ENCODE measurements at places on chromosomes 7 and 10.

DNA sequence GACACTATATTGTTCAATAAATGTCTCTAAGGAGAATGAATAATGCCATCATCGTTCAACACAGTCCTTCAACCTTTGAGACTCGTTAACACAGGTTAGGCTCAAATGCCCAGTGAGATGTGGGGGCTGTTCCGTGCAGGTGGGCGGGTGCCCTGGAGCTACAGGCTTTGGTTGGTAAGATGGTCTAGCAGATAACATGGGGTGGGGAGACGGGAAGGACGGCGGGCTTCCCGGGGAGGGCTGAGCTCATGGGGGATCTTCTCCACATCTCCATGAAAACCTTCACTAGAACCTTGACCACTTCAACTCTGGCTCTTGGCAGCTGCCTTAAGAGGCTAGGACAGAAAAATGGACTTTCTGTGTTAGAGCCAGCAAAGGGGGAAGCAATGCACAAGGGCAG, 134.1 kb upstream of the TCERG1L start:
- no peak for DNase-seq

GRCh38 chr7:33854801-33855350, 50.5 kb upstream of the BMPER start:
- DNase-seq = peak; percentile 85

GRCh38 chr10:83983578-83984255, 155.6 kb upstream of the GHITM start:
- DNase-seq = no peak

GRCh38 chr10:89224739-89225443, 17.8 kb upstream of the CH25H start:
- no peak for DNase-seq

DNA sequence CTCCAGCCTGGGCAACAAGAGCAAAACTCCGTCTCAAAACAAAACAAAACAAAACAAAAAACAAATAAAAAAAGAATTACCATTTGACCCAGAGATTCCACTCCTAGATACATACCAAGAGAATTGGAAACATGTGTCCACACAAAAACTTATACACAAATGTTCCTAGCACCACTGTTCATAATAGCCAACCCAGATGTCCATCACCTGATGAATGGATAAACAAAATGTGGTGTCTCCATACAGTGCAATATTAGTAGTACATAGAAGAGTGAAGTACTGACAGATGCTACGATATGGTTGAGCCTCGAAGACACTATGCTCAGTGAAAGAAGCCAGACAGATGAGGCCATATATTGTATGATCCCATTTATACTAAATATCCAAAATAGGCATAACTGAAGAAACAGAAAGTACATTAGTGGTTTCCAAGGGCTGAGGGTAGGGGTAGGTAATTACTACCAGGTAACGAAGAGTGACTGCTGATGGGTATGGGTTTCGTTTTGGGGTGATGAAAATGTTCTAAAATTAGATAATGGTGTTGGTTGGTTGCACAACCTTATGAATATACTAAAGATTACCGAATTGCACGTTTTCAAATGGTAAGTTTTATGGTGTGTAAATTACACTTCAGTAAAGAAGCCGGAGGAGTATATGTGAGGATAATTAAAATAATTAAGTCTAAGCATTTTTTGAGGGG, 20.0 kb downstream of the MYO1G start:
- DNase-seq = no peak

GRCh38 chr7:118764221-118764620, 539.7 kb downstream of the ANKRD7 start:
- no peak for DNase-seq

DNA sequence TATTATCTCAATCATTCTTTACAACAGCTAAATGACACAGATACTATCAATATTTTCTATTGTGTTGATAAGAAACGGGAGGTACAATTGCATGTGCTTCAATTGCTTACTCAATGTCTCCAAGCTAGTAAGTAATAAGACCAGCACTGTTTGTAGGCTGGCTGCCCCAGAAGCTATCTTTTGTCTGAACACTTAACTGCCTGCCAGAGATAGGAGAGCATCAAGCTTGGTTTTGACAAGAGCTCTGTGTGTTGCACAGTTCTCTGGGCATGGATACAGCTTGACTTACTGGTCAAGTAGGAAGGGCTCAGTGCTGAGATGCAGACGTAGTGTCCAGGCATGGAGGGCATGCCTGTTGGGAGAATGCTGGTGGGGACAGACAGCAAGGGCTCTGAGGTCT, 26.3 kb upstream of the CAPZA2 start:
- no peak for DNase-seq

DNA sequence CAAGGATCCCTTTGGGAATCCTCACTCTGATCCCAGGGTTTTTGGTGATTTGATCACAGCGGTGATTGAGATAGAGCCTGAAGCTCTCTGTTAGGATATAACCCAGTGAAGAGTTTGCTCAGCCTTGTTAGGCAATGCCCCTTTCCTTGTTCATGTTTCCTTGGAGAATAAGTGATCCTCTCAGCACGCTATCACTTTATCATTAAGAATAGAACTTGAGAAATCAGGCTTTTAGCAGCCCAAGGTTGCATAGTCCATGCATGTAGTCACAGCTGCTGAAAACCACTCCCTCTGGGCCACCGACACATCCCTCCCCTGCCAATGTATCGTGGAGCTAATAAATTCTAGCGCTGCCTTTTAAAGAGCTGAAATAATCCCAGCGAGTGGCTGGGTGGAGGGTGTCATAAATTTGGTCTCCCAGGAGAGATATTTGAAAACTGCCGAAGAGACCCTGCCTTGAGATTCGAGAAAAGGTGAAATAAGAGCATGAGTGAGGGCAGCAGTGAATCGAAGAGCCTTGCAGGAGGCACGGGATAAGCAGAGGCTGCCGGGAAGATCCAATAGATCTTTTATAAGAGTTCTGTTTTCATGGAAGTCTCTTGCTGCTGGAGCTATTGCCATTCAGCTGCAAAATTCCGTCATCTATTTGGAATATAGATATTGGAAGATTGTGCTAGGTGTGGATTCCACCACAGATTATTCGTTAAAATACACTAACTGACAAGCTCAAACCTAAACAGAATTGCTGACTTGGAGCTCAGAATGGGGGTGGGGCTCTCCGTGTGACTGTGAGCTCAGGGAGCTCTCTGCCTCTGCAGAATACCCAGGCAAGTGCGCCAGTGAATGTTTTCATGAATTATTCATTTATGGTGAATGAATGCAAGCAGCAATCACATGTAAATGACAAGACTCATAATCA, 249.8 kb downstream of the TRIL start:
- DNase-seq = no peak

- DNase-seq = peak; percentile 72
These were observed 32.8 kb upstream of the ARHGAP12 start for GRCh38 chr10:31961277-31962074.

GRCh38 chr7:36949711-36950600, 225.7 kb upstream of the AOAH start:
- DNase-seq = peak; percentile 8

- DNase-seq = no peak
These were observed 43.0 kb downstream of the INPP5A start for GRCh38 chr10:132580617-132581016.

DNA sequence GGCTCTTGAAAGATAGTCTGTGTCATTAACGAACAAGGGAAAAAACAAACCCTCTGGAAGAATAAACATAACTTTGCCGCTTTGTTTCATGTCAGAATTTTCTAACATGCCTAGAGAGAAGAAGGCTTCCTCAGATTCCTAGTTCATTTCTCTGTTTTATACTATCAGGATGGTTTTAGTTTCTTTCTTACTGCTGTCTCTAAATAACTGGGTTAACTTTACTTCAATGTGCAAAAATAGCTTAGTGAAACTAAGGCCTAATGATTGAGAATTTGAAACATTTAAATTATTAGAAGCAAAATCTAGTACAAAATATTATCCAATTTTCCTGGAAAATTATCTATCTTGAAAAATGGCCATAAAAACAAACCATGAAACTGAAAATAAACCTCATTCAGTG, 72.1 kb upstream of the OGDHL start:
- no peak for DNase-seq

- no peak for DNase-seq
These were observed 138.6 kb upstream of the AKR1E2 start for GRCh38 chr10:4687397-4687796.

GRCh38 chr7:108442039-108442568, 14.1 kb downstream of the NRCAM start:
- no peak for DNase-seq

GRCh38 chr7:47102331-47102841, 479.5 kb downstream of the TNS3 start:
- DNase-seq = no peak

- DNase-seq = peak; percentile 1
These were observed 12.3 kb upstream of the SLC26A3 start for GRCh38 chr7:107815254-107815882.

- DNase-seq = no peak
These were observed 144.6 kb downstream of the SEMA3E start for GRCh38 chr7:83504330-83504729.

DNA sequence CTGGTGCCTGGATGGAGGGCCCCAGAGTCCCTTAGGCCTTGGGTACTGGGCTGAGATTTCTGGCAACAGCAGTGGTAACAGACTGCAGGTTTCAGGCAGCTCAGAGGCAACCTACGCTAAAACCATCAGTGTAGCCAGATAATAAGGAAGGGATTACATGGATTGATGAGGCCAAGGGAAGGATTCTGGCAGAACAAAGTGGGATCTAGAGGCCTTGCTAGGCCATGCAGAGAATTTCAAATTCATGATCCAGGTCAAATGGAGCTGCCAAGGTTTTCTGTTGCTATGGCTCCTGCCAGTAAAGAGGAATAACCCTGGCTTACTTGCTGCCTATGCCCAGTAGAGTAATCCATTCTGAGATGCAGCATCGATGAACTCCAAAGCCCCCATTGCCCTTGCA, 445.7 kb downstream of the ADRA2A start:
- no peak for DNase-seq

DNA sequence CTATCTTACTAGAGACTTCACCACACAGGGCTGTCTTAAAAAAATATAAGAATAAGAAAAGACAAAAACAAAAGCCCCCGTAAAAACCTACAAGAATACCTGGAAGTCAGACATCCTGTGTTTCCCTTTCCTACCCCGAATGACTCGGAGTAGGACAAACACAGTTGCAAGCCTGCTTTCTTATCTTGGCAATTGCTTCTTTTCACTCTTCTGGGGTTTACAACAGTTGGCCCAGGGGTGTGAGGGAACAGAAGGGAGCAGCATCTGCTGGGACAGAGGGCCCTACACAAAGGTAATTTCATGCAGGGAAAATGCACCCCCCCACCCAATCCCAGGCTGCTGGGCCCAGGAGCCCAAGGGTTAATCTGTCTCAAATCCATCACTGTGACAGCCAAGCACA, 220.6 kb downstream of the ARHGAP12 start:
- DNase-seq = no peak

- DNase-seq = peak; percentile 34
These were observed 168.4 kb upstream of the IMMP2L start for GRCh38 chr7:111730476-111731300.
